Activated CD4-positive, alpha-beta T cell treated with anti-CD3 and anti-CD28 coated beads, Interleukin-2, amount 50 U/mL, for 48 hours (primary cell): ENCODE measurements at places on chromosomes 7 and 10.

- DNase-seq: no peak
Measured at GRCh38 chr10:75884808-75885207, 453.4 kb downstream of the LRMDA start.

DNA sequence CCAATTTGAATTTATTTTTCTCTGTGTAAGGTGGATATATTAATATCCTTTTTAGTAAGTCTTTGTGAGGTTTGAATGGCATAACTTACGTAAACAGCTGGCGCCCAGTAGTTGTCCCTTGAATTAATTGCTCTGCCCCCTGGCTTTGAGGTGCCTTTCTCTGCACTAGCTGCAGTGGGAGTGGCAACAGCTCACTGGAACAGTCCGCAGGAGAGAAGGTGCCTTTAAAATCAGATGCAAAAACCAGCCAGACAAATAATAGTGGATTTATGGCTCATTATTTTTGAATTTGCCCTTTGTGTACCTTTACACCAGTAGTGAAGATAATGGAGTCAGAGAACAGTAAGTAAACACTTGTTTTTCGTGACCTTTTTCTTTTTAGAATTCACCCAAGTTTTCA, 11.8 kb downstream of the FERD3L start:
- DNase-seq: no peak

DNA sequence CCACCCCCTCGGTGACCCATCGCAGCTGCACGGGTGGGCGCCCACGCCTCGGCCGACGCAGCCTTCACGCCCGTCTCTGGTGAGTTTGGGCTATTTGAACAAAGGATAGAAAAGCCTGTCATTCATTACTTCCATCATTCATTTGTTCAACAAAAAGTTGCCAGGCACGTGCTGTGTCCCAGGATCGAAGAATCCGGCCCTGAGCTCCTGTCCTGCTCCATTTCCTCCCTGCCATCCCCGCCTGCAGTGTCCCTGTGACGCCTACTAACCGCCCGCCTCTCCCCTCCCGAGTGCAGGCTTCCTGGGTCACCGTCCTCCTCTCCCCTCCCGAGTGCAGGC, 340.1 kb downstream of the WDR37 start:
- DNase-seq: no peak

- no peak for DNase-seq
Measured at GRCh38 chr10:20508921-20509320, 388.2 kb downstream of the NEBL start.

GRCh38 chr7:17682586-17682985, 257.7 kb downstream of the SNX13 start:
- no peak for DNase-seq

DNA sequence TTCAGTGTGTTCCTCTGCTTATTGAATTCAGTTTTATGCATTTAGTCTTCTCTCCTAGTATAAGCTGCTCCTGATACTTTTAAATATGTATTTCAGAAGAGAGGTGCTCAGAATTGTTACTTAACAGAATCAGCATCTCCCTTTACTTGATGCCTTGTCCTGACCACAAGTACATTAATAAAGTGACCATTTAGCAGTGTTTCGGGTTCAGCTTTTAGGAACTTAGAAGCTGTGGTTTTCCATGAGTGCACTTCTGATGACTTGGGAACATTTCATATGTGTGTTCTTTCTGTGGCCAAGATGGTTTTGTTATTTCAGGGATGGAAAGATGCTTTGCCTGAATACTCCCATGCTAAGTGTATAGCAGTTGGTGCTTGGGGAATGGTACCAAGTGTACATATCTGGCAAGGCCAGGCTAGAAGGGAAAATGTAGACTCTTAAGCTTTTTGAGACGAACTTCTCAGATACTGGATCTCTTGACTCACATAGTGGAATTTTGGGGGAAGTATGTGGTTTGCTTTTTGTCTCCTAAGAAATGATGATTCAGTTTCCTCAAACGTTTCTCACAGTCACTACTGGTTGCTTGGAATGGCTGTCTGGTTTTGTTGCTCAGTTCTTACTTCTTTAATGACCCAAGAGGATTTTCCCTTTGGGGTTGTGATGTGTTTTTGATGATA, 17.2 kb downstream of the SGPL1 start:
- DNase-seq: no peak

- DNase-seq: peak; percentile 70
Measured at GRCh38 chr7:128381161-128381821, 19.8 kb upstream of the PRRT4 start.

DNA sequence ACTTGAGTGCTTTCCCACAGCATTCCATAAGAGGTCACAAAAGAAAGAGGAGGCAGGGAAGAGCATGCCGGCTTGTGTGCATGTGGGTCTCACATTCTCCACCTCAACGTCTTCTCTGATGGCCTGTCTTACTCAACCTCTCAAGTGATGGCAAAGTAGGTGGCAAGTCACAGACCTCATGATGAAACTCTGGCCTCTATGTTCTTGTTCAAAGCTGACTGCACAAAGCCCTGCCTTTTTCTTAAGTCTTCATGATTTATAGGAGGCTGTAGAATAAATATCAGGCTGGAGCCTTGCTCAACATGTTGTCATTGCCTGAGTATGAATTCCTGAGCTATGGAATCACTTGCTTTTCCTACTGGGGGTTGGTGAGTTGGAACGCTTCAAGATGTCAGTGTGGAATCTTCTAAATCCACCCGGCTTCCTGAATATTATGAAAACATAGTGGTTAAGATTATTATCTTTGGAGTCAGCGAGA, 213.6 kb upstream of the INHBA start:
- DNase-seq: no peak

- DNase-seq: no peak
Measured at GRCh38 chr10:124032971-124033886, 60.2 kb downstream of the CHST15 start.

GRCh38 chr10:68231106-68231816, 652 bp downstream of the ATOH7 start:
- DNase-seq: peak; percentile 48

GRCh38 chr10:71346731-71347130, 27.7 kb downstream of the SLC29A3 start:
- DNase-seq: no peak

DNA sequence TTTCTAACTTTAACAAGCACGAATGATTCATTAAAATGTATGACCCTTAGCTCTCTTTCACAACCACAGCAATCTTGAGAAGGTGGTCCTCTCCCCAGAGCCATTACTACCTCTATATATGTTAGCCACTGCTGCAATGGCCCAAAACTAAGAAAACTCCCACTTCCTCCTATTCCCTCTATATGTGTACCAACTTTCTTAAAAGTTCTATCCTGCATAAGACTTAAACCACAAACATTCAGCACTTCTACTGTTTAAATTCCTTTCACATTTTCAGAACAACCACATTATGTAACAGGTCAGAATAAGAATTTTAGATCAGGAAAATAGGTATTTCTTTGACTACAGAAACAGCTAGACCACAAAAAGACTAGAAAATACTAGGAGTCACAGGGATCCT, 36.2 kb downstream of the WASL start:
- DNase-seq: no peak

GRCh38 chr7:30799976-30800661, 28.9 kb downstream of the MINDY4 start:
- DNase-seq: no peak

DNA sequence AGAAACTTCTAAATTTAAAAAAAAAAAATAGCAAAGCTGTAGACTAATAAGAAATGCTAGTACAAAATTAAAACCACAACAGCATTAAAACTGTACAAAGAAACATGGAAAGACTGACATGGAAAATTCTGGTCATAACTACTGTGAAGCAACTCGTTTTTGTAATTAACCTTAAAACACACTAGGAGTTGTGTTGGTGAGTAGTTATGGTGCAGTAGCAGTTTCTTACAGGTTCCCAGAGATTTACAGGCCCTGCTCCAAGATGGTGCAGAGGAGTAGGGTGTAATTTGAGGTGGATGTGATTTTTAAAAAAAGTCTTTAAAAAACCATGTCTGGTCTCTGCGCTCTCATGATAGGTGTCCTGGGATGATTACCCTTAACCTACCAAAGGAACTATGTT, 31.0 kb downstream of the TNKS2 start:
- no peak for DNase-seq

- no peak for DNase-seq
Measured at GRCh38 chr10:118383699-118384098, 41.6 kb upstream of the FAM204A start.
